ENCODE measurements at places on chromosomes 5 and 9. TPM values are rescaled to one million over a fixed set of nuclear protein-coding genes. Genes with fewer than 3 reads are reported as not detected.

ADAMTS19 gene
- polyA plus RNA-seq, result not detected

TAF9 gene
- polyA plus RNA-seq, result 113 TPM

SLC4A9 gene
- polyA plus RNA-seq, result not detected

IL5 gene
- polyA plus RNA-seq, result not detected

TMEM252 gene
- not detected for polyA plus RNA-seq

Data from naive B cell (primary cell).